ENCODE measurements at places on chromosomes 3 and 15.

GRCh38 chr3:96960661-96961330 is 146.4 kb downstream of the EPHA6 start:
- DNase-seq: no peak

- no peak for DNase-seq
Measured at GRCh38 chr15:62938825-62939224, 103.7 kb upstream of the TPM1 start.

GRCh38 chr3:13052191-13052820 is 20.9 kb downstream of the IQSEC1 start:
- no peak for DNase-seq

DNA sequence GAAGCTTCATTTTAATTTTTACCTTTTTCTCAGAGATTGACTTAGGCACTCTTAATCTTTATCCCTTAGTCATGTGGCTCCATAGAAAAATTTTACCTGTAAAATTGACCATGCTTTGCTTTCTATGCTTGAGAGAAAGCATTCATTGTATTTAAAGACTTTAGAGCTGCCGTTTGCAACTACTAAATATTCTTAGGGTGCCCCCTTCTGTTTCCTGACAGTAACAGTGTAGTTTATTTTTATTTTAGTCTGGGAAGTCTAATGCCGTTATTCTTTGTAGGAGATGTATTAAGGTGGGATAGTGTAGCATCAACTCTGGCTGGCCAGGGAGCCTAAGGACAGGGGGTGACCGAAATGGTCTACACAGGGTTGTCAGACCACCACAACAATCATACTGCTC is 84.5 kb upstream of the SYNPR start:
- DNase-seq: no peak

GRCh38 chr3:58528629-58529028 is 8.4 kb downstream of the ACOX2 start:
- no peak for DNase-seq

DNA sequence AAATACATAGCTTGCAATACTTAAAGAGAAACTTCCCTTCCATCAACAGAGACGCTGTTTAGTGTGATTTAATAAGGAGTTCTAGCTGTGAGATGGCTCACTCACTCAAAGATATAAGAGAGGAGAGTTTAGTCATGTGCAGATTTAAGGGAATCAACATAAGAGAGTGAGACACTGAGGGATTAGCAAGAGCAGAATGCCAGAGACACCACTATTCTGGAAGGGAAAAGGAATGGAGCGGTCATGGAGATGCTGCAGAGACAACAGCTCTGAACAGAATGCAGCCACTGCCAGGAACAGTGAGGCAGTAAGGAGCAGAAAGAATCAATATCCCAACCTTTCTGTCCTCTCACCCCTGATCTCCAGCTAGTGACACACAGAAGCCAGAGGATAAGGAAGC is 248.8 kb downstream of the MBNL1 start:
- no peak for DNase-seq

- DNase-seq: no peak
Measured at GRCh38 chr3:152550284-152550683, 281.6 kb downstream of the MBNL1 start.

- DNase-seq: no peak
Measured at GRCh38 chr15:80433836-80434235, 29.7 kb downstream of the ARNT2 start.

DNA sequence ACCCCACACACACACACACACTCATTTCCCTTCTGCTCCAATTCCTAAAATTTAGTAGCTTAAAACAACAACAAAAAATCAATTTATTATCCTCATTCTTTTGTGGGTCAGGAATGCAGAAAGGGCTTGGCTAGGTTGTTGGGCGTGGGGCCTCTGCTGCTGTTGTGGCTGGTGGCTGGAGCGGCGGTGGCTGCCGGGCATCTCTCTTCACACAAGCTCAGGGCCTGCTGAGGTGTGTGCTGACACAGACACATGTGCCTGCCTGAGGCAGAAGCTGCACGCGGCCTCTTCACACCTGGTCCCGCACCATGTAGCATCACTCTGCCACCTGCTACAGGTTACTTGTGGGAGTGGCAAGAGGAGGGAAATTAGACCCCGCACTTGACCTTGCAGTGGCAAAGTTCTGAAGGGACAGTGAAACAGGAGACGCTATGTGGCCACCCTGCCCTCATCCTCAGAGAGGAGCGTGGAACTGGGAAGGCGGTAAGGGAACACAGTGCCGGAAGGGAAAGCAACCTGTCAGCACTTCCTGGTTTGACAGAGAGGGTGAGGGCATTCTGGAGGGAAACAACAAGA is 64.0 kb upstream of the PRR20G start:
- DNase-seq: no peak

DNA sequence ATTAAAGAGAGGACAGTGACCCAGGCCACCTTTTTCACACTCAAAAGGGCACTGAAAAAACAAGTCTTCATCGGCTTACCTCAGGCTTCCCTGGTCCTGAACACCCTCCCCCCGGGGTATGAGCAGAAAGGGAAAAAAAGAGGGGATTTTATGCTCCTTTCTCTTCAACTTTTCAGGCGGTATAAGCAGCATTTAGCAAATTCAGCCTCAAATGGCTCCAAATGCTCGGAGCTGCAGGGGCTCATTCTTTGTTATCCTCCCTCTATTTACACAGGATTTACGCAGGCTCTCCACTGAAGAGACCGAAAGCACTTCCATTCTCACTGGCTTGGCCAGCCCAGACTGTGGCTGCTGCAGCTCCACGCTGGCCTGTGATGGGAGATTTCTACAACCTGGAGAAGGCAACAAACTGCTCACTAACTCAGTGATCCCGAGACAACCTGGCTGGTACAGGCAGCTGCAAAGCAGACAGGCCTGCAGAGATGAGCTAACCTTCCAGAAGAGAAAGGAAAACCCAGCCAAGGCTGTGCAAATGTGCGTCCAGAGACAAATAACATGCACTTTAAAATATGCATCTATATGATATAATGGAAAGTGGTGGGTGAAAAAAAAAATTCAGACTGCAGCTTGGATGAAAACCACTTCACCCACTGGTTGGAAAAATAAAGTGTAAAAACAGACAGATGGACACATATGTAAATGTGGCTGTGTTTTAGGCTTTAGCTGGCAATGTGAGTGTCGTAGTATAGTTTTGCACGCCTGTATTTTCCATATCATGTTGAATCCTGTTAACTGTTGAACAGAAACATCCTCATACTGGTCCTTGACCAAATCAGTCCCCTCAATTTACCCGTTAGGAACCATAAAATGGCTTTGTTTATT is 54.2 kb downstream of the MEIS2 start:
- DNase-seq: no peak

GRCh38 chr3:137772214-137772955 is 8.3 kb downstream of the SOX14 start:
- DNase-seq: no peak

GRCh38 chr3:66416556-66417304 is 84.1 kb downstream of the LRIG1 start:
- no peak for DNase-seq

GRCh38 chr3:74328435-74328834 is 286.0 kb downstream of the CNTN3 start:
- no peak for DNase-seq

- DNase-seq: no peak
Measured at GRCh38 chr3:77372634-77373346, 332.9 kb downstream of the ROBO2 start.

- DNase-seq: no peak
Measured at GRCh38 chr3:114122027-114122709, 56.7 kb downstream of the DRD3 start.

DNA sequence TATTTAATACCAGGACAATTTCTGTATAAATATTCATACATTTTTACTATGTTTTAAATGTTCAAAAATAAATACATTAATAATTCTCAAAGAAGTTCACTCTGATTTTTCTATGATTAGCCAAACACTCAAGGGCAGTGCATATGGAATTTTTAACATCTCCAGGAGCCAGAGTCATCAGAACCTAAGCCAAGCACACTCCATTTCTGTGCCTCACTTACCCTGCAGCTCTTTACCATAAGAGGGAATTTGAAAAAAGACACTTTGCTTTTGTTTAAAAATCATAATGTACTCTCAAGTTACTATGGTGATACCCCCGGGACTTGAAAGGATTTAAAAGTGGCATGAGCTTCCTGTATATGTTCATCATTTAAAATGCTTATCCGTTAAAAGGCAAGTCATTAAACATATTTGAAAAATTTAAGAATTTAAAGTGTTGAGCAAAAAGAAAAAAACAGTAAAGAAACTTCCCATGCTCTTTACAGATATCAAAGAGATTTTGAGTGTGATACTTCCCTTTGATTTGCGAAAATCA is 747.4 kb upstream of the NECTIN3 start:
- no peak for DNase-seq

- no peak for DNase-seq
Measured at GRCh38 chr3:56919137-56919796, 117.5 kb upstream of the ARHGEF3 start.

- DNase-seq: no peak
Measured at GRCh38 chr15:92415639-92416297, 22.1 kb downstream of the ST8SIA2 start.

GRCh38 chr15:72284781-72285180 is 12.4 kb upstream of the PARP6 start:
- no peak for DNase-seq

GRCh38 chr15:28255965-28256364 is 66.0 kb downstream of the HERC2 start:
- DNase-seq: no peak

- DNase-seq: no peak
Measured at GRCh38 chr3:33111581-33111980, 2.2 kb upstream of the CRTAP start.

DNA sequence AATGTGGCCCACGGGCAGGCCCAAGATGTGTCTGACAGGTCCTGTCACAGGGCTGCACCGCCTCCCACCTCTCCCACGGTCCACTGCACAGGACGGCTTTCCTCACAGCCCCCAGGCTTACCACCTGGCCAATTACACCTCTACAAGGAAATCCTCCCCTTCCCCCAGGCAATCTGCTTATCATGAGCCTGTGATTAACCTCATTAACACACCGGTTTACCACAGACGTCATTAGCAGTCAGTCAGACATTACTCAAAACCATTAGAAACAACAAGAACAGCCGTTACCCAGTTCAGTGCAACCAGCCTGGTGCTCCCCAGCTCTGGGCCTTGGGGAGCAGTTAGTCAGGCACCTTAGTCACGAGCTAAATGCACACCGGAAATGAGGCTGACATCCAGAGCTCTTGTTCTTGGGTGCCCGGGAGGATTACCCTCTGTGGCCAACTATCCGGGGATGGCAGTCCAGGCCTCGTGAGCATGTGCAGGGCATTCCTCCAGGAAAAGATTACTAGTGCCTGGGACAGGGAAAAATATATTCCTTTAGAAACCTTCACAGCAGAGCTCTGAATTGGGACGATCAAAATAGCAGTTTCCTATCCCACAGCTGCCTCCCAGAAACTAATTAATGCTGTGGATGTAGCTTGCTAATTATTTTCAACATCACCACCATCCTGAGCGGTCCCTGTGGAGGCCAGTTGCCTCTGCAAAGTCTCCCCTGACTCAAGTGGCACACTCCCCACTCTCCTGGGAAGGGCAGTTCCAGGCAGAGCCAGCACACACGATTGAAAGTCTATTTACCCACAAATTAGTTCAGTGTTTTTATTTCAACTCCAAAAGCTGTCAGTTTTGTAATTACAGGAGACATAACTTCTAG is 117.4 kb upstream of the ZBED2 start:
- DNase-seq: no peak

- DNase-seq: no peak
Measured at GRCh38 chr3:179450261-179450701, 989 bp downstream of the GNB4 start.

GRCh38 chr3:4245671-4246070 is 57.5 kb upstream of the SETMAR start:
- no peak for DNase-seq

- DNase-seq: no peak
Measured at GRCh38 chr3:124791639-124792151, 61.4 kb downstream of the UMPS start.
